ENCODE measurements at places on chromosomes 16 and 17.

DNA sequence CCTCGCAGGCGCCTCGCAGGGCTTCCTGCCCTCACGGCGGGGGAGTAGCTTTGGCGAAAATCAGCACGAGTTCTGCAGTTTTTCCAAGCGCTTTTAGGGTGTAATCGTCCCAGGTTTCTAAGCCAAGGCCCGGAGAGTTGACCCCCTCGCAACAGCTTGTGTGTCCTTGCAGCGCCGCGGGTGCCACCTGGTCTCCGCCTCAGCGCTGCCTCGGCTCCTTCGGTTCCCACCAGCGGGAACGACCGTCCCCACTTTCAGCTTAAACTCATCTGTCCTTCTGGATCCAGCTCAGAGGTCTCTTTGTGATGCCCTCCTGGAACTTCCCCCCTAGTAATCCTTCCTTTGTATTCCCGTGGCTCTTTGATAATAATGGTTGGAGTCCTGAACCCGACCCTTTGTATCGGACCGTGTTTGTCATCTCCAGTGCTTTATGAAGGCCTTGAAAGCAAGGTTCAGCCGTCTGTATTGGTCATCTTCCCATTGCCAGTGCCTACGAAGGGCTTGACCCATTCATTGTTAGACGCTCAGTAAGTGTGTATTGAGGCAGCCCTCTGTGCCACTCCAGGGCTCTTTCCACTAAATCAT lies 858 bp upstream of the SMARCE1 start:
- DNase-seq, result no peak

DNA sequence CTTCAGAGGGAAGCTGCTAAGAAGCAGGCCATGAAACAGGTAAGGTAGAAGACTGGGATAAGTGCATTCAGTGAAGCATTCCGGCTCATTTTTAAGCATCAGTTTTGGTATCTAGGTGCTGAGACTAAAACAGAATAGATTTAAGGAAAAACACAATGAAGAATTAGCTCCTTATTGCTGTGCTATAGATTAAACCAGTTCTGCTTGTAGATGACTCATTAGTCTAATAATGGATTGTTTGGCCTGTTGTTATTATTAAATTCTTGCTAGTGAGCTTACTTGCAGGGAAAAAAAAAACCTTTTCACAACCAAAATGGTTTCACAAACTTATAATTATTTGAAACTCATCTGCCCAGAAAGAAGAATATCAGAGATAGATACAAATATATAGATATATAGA lies 55.9 kb downstream of the NSRP1 start:
- no peak for DNase-seq

GRCh38 chr17:39702901-39703893 lies 3.3 kb downstream of the ERBB2 start:
- DNase-seq, result no peak

DNA sequence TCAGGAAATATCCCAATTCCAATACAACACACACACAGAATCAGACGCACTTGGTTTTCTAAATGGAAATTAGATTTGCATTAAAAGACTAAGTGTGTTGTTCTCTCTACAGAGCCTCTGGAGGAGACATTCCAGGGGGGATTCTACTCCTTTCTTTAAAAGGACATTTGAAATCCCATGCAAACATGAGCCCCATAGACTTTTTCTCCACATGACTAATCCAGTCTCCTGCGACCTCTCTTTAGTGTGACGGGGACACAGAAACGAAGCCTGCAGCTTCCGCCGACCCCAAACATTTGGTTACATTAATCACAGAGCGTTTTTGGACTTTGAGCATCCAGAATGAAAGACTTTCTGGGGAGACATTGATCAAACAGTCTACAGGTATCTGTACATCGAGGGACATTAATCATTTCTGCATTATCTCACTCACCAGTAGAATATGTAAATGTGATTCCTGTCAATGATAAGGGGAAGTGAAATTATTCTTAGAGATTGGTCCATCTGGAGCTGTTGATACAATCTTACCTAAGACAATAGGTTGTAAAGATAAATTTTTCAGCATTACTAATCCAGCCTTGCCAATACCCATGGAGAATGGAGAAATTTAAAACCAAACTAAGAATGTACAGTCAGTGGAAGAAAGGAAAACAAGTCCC lies 103.4 kb upstream of the IRX3 start:
- no peak for DNase-seq

- DNase-seq, result no peak
Measured at GRCh38 chr17:77863814-77864161, 94.7 kb upstream of the TNRC6C start.

- DNase-seq, result no peak
Measured at GRCh38 chr16:79901522-79901921, 301.0 kb upstream of the MAF start.

GRCh38 chr17:48463526-48463925 lies 33.5 kb upstream of the SKAP1 start:
- DNase-seq, result no peak

- peak; percentile 55 for DNase-seq
Measured at GRCh38 chr16:71367241-71367976, 8.9 kb downstream of the CALB2 start.

DNA sequence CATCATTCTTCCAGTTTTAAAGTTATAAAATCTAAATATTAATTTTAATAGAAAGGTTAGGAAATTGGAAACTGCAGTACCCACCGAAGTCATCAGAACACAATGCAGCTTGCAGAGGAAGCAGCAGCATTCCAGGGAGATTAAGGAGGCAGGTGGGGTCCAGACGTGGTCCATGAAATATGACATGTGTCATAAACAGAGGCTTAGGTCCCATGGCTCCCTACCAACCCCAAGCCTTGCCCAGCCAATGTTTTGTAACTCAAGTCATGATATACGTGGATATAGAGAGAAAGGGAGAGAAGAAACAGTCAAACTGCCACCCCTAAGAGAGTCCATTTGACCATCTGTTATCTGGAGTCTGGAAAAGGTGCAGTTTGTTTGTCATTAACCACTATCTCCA lies 670.0 kb downstream of the TOX3 start:
- no peak for DNase-seq

GRCh38 chr17:28219771-28220170 lies 99.2 kb upstream of the TMEM97 start:
- DNase-seq, result no peak
